ENCODE measurements at places on chromosomes 7 and 10.

- no peak for DNase-seq
These were observed 752.3 kb downstream of the SUGCT start for GRCh38 chr7:40887099-40887498.

GRCh38 chr7:108805808-108806397 lies 236.2 kb downstream of the DNAJB9 start:
- no peak for DNase-seq

- no peak for DNase-seq
These were observed 132.3 kb upstream of the BMPER start for GRCh38 chr7:33773053-33773452.

DNA sequence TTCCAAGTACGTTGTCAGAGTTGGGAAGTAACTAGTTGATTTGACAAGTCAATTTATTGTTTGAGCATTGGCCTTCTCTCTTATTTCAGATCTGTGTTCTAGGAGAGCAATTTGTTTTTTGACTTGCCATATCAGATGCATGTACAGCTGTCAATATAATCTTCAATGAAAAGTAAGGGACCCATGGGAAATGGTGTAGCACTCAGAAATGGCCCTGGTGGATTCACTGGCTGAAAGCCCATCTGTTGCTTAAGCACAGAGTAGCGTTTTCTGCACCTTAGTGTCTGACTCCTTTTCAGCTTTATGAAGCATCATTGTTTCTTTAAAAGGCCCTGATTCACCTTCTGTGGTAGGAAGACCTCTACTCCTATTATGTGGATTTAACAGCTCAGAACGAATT lies 10.2 kb downstream of the GARS1 start:
- no peak for DNase-seq

GRCh38 chr10:19832699-19833098 lies 16.5 kb downstream of the PLXDC2 start:
- DNase-seq = no peak

Data from activated CD4-positive, alpha-beta T cell treated with anti-CD3 and anti-CD28 coated beads for 24 hours (primary cell).